ENCODE measurements at places on chromosomes 13 and 19.

GRCh38 chr13:22061371-22061805, 390.5 kb downstream of the FGF9 start:
- peaks cover 39% of the 10 kb centered on the region for H3K4me1 ChIP-seq
- H3K36me3 ChIP-seq: no peaks in the 10 kb centered on the region
- DNase-seq: peak; percentile 45
- H3K27me3 ChIP-seq: no peaks in the 10 kb centered on the region
- H3K27ac ChIP-seq: peak overlapping the region; percentile 80

GRCh38 chr13:30830638-30830965, 75.5 kb upstream of the MEDAG start:
- no peaks in the 10 kb centered on the region for H3K36me3 ChIP-seq
- H3K27ac ChIP-seq: no peak overlapping the region
- peaks cover 6% of the 10 kb centered on the region for H3K27me3 ChIP-seq
- H3K4me3 ChIP-seq: no peak overlapping the region
- no peak for DNase-seq

DNA sequence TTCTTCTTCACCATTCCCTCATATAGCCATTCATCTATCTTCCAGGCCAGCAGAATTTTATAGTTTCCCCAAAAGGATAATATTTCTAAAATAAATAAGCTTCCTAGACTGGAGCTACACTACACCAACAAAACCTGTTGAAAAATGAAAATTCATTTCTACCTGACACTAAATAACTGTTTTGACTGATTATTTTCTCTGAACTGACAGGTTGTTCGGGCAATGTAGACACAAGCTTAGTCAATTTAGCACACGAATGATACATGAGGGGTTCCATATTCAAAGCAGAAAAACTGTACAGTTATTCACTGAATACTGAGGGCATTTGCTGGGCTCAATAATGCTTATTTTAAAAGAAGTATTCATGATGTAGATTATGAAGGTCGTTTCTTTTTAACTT, 589.7 kb downstream of the LIG4 start:
- H3K4me1 ChIP-seq: no peaks in the 10 kb centered on the region
- no peak for DNase-seq
- no peaks in the 10 kb centered on the region for H3K27me3 ChIP-seq
- H3K4me3 ChIP-seq: no peak overlapping the region

DNA sequence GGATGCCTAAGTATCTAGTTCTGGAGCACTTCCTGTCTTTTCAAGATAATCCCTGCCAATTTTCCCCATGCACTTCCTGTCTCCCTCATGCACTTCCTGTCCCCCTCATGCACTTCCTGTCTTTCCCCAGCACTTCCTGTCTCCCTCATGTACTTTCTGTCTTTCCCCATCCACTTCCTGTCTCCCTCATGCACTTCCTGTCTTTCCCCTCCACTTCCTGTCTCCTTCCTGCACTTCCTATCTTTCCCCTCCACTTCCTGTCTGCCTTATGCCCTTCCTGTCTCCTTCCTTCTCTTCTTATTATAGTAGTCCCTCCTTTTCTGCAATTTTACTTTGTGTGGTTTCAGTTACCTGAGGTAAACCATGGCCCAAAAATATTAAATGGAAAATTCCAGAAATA, 3.0 kb upstream of the TNNT1 start:
- H3K4me3 ChIP-seq: no peak overlapping the region
- H3K27ac ChIP-seq: peak overlapping the region; percentile 92
- H3K4me1 ChIP-seq: peaks cover 16% of the 10 kb centered on the region
- peaks cover 33% of the 10 kb centered on the region for H3K27me3 ChIP-seq
- H3K36me3 ChIP-seq: peaks cover 5% of the 10 kb centered on the region
- DNase-seq: no peak

- no peaks in the 10 kb centered on the region for H3K4me1 ChIP-seq
- no peaks in the 10 kb centered on the region for H3K36me3 ChIP-seq
- no peak for DNase-seq
- no peak overlapping the region for H3K4me3 ChIP-seq
- H3K27me3 ChIP-seq: no peaks in the 10 kb centered on the region
Observed at GRCh38 chr13:84399320-84400085, 517.2 kb upstream of the SLITRK1 start.

Measured in activated naive CD8-positive, alpha-beta T cell treated with anti-CD3 and anti-CD28 coated beads, Interleukin-2, amount 10 ng/mL, durations not matched to agents 7 days and 5 days (primary cell).